ENCODE measurements at places on chromosomes 5 and 9.

DNA sequence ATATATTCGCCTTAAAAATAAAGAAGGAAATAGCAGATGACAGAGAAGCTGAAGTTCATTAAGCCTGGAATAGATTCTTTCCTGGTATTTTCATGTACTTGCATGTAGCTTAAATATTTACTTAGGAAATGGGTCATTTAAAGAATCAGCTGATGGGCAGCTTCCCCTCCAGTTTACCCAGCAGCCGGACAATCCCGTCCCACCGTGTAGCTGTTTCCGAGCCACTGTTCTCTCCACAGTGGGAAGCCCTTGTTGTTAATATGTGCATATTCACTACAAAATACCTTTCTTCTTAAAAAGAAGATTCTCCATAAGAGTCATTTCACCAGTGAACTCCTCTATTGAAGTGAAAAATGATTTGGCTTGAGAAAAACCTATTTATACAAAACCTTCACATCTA, 187.0 kb downstream of the FANCC start:
- no peak for DNase-seq

GRCh38 chr5:219460-219863, 1.3 kb downstream of the SDHA start:
- peak; percentile 41 for DNase-seq

DNA sequence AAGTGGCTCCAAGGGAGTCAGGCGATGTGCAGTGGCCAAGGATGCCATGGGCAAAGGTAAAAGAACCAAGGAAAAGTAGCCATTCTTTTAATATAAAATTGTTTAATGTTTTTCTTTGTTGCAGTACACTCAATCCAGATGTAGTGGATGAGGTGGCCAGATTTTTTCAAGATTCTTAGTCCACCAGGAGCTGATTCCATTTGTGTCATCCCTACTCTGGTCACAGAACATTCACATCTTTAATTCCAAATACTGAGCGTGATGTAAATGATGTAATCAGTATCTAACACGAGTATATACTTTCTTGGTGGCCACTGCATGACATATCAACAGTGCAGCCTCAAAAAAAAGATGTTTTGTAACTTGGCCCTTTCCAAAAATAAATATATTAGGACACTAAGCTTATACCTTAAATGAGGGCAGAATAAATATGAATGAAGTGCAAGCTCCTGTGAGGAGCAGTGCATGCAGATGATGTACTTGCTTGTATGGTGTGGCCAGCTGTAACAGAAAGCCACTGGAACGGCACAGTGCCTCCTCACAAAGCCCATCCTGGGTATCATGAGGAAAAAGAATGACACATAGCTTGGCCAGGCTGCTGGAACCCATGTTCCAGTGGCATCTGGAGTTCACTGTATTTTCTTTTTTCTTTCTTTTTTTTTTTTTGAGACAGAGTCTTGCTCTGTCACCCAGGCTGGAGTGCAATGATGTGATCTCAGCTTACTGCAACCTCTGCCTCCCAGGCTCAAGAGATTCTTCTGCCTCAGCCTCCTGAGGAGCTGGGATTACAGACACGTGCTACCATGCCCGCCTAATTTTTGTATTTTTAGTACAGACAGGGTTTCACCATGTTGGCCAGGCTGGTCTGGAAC, 6.5 kb upstream of the SPATA24 start:
- DNase-seq, result no peak

DNA sequence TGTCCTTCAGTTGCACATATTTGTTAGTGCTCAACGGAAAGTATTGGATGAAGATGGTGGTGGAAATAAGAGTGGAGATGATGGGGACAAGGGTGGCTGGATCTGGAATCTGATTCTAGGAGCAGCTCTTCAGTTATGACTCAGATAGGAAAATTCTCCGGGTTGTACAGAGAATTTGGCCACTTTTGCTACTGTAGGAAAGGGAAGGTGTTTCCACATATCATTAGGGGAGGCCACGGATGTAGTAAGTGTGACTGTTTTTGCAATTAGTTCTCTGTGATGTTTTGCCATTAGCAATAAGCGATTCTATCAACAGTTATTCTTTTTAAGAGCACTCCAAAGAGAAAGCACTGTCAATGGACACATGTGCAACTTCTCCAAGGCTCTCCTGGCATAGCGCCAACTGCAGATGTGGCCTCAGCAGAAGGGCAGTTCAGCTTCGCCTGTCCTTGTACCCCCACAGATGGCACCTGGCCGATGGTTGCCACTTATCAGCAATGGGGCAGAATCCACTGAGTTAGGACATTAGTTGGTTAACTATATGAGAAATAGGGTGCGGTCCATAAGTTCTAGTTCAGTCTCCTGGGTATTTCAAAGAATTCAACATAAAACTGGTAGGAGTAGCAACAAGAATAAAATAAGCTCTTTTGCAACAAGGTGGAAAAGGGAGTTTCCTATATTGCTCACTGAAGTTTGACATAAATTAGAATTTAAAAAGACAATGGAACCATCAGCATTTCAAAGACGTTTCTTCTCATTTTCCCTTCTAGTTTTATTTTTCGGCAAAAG, 96.3 kb downstream of the ARSB start:
- no peak for DNase-seq

DNA sequence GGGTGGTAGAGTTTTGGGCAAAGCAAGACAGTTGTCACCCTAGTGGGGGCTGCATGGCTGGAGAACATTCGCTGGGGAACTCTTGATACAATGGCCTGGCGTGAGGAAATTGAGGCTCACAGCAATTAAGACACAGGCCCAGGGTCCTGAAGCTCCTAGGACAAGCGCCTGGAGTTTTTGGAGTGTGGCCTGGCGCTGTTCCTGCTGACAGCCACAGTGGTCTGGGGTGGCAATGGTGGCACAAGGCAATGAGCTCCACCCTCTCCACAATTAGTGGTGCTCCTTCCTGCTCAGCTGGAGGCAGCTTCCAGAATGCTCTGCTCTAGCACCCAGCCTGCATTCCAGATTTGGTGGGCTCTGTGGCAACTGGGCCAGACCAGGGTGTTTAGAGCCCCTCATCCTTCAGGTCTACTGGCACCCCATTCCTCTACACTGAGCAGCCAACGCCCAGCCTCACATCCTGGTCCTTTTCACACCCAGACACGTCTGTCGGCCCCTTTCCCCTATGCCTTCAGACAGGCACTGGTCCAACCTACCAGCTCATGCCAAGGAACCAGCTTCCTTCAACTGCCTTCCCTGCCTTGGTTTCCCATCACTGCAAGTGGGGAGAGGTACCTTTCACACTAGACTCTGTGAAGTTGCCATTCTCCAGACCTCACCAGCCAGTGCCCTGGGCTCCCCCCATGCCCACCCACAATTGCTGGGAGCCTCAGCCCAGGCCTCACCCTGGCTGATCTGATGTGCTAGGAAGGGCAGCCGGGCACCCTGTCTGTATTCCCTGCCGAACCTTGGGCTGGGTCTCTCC, 138.1 kb upstream of the COL5A1 start:
- no peak for DNase-seq

GRCh38 chr5:73938280-73938937, 312.4 kb downstream of the ARHGEF28 start:
- DNase-seq, result no peak

DNA sequence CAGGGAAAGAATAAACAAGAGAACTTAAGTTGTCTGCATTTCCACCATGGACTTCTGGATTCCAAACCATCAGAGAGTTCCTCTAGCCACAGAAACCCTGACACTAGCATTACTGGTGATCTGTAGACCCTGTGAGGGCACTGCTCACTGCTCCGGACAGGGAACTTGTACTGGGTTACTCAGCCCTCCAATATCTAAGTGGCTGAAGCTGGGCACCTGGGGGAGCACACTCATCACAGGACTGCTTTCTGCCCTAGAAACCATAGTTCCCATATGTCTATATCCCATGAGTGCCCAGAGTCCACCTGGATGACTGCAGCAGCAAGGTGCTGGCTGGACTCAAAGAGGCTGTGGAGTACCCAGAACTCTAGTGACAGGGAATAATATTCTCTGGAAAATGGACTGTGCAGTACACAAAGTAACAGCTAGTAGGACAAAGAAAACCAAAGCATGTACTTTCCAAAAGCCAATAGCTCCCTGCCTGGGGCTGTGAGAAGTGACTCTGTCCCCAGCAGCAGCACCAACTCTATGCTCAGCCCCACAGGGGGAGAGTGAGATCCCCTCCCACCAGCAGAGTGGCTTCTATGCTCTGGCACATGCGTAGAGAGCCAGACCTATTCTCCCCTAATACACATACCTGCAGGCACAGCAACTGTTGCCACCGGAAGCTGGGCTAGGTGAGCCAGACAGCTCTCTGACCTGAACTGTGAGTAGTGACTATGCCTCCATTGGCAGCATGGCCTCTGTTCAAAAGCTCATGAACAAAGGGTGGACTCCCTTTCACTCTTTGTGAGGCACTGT, 472.9 kb upstream of the FTMT start:
- no peak for DNase-seq

- DNase-seq, result no peak
Observed at GRCh38 chr9:75775166-75775565, 115.3 kb upstream of the PCSK5 start.

DNA sequence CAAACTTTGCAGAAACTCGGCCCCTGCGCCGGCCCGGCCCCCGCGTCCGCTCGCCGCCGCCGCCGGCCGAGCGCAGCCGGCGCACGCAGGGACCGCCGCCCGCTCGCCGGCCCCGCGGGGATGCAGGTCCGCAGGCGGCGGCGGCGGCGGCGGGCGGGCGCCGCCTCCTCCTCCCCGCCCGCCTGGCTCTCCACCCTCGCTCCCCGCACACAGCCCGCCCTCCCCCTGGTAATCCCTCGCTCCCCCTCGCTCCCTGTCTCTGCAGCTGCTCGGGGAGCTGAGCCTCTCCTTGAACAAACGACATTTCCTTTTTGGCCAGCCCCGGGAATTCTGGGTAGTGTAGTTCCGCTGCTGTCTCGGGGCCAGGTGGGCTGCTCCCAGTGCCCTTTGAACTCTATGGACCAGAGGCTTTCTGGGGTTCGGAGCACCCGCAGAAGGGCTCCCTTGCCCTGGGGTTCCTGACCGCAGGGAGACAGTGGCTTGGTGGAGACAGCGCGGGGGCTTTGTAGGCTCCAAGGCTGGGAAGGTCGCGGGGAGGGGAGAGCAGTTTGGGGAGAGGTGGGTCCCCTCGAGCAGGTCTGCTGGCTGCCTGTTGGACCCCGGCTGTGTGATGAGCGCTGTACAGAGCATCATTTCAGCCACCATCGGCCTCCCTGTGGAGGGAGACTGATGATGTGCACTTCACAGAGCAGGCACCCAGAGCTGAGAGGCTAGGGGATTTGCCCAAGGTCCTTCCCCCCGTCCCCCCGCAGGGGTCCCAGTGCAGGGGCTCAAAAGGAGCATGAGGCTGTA, 1.8 kb upstream of the FAM78A start:
- peak; percentile 81 for DNase-seq

- no peak for DNase-seq
Observed at GRCh38 chr5:39015743-39016586, 58.2 kb downstream of the RICTOR start.

GRCh38 chr9:38250279-38251035, 142.0 kb upstream of the ALDH1B1 start:
- DNase-seq, result no peak

- DNase-seq, result no peak
Observed at GRCh38 chr5:80387063-80387768, 20.6 kb upstream of the ZFYVE16 start.

- no peak for DNase-seq
Observed at GRCh38 chr9:29974197-29974596, 2400.9 kb upstream of the C9orf72 start.

GRCh38 chr5:171989946-171990712, 16.3 kb downstream of the FBXW11 start:
- DNase-seq, result no peak
